Fibroblast of lung (primary cell): ENCODE measurements at places on chromosomes 16 and 17.

DNA sequence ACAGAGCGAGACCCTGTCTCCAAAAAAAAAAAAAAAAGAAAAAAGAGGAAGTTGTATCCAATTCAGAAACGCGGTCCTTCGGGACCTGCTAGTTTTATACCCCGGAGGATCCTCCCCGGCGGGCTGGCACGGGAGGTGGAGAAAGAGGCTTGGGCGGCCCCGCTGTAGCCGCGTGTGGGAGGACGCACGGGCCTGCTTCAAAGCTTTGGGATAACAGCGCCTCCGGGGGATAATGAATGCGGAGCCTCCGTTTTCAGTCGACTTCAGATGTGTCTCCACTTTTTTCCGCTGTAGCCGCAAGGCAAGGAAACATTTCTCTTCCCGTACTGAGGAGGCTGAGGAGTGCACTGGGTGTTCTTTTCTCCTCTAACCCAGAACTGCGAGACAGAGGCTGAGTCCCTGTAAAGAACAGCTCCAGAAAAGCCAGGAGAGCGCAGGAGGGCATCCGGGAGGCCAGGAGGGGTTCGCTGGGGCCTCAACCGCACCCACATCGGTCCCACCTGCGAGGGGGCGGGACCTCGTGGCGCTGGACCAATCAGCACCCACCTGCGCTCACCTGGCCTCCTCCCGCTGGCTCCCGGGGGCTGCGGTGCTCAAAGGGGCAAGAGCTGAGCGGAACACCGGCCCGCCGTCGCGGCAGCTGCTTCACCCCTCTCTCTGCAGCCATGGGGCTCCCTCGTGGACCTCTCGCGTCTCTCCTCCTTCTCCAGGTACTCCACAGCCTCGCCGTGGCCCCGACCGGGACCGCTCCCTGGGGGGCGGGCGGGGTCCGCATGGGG lies at the start of gene CDH3:
Gene CDH3, plus strand, starts transcription at position 596 of the 779 bp plus-strand sequence. Its CDS starts 70 bp downstream, at position 666.
- DNase-seq = no peak

DNA sequence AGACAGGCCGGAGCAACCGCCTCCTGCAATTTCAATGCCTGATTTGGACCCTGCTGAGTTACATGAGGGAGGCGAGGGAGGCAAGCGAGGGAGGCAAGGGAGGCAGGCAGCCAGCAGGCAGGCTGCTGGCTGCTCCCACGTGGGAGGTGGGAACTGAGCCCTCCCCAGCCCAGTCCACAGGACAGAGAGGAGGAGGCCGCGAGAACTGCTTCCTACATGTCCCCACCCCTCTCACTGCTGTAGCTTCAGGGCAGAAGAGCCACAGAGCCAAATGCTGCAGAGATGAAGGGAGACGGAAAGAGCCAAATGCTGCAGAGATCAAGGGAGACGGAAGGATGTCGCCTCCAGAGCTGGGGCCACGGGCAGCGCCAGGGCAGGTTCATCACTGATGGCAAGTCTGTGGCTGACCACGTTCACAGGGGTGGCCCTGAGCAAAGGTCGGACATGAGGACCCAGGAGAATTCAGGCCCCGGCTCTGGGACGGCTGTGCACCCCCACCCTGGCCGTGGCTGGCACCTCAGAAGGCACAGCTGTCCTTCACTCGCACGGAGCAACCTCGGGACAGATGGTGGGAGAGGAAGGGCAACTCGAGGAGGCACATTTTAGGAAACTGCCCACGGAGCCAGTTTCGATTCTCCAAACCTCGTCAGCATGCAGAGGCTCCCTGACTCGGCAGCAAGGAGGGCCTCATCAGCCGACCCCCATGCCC lies 21.5 kb downstream of the RPH3AL start:
- DNase-seq = no peak

- DNase-seq = no peak
Measured at GRCh38 chr17:32102172-32102571, 40.1 kb upstream of the RHOT1 start.

DNA sequence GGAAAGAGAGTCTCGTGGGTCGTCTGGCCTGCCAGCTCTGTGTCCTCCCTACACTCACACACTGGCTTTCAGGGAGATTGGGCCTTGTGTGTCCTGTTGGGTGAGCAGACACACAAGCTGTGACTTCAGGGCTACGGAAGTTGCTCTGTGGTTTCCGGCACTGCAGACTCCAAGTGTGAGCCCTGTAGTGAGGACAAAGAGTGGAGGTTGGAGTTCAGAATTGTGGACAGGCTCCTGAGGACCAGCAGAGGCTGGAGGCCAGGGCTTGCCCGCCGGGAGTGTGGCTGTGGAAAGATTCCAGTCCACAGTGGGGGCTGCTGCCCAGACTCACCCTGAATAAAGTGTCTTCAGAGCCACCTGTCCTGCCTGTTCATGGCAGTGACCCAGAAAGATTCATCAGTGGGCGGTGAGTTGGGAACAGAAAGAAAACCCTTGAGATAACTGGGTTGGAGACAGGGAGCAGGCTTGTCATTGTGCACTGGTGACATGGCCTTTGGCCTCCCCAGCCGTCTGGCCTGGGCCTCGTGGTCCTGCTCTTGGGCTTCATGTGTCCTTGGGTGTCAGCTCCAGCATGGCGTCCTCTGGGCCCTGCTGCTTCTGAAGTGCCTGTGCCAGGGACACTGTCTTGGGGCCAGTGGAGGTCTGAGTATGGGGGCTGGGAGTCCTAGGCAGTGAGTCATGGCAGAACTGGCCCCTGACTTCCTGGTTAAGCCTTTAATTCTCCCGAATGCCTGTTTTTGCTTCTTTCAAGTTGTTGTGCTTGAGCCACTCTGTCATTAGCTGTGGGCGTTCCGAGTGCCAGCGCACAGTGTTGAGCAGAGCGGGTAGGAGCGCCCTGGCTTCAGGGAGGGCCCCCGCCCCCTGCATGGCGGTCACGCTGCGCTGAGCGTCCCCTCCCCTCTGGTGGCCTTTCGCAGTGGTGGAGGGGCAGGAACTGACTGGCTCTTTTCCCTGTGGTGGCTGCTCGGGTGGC lies 19.9 kb upstream of the ZNF750 start:
- DNase-seq = peak; percentile 86

GRCh38 chr16:85556456-85557082 lies 56.6 kb upstream of the GSE1 start:
- DNase-seq = no peak

DNA sequence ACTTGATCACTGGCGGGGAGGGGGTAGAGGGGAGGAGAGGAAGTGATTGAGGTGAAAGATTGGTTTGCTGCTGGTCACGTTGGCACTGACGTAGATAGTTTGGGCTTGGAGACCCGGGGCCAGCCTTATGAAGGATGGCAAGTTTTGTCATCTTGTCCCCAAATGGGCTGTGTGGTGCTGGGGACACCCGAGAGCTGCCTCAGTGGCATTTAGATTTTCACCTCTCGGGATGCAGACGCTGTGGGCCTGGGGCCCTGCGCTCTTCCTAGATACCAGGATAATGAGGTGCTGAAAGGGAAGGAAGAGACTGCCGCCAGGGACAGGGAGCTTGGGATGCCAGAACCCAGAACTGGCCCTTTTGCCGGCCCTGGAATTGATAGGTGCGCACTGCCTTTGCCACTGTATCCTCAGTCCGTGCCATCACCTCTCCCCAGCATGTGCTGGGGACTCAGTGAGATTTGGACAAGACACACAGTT lies 1.4 kb upstream of the SOCS3 start:
- DNase-seq = no peak

DNA sequence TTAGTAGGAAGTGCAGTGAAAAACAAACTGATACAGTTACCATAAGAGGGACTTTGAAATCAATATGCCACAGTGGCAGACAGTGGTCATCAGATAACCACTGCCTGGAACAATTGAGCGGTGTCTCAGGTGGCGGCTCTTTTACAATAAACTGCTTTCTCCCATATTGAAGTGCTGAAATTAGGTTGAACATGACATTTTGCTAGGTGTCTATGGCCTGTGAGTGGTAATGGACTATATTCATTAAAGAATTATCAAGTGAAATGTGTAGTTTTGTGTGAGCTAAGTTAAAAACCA lies 214.7 kb downstream of the RPTOR start:
- no peak for DNase-seq
